ENCODE measurements at places on chromosomes 6 and 20.

DNA sequence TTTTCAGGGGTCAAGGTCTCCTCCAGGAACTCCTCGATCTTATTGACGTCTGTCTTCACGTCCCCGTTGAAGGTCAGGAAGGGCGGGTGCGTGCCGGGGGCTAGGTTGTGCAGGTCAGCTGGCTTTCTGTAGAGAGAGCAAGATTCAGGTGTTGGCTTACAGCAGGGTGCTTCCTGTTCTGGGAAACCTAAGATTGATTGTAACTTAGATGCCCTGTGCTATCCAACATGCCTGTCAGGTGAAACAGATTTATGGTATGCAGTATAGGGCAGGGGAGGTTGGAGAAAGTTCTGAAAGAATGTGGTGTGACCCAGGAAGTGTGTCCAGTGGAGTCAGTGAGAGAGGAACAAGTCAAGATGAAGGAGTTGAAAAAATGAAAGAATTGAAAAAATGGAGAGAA, 66.4 kb downstream of the CLIC5 start:
- no peak for DNase-seq

- no peak for DNase-seq
Observed at GRCh38 chr6:87756858-87757257, 54.8 kb upstream of the AKIRIN2 start.

DNA sequence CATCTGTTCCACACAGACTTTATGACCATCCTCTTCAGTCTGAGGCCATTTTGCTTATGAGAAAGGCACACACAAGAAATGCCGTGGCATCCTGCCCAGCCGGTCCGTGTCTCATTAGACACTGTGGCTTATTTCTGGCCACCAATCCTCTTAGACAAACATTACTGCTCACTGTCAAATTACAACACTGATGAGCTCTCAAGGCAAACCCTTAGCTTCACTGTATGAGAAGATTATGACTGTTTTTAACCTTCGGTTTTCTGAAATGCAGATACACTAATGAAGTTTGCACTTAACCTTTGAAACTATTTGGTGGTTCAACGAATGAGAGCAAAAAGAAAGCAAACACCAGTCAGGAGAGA, 50.5 kb upstream of the DST start:
- DNase-seq, result no peak

DNA sequence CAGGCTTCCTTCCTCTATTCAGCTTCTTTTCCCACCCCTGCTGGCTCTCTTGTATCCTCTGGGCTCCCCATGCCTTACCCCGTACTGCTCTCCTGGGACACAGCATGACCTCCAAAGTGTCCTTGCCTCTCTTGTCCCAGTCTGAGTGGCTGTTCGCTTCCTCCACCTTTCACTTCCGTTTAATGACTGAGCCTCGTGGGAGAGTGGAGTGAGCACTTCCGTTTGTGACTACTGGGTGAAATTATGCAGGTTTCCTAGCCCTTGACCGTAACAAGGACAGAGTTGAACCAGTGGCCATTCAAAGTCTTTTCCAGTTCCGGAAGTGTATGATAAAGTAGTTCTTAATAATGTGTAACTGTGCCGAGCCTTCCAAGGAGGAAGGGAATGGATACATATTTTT, 109.2 kb downstream of the ARID1B start:
- DNase-seq, result no peak

DNA sequence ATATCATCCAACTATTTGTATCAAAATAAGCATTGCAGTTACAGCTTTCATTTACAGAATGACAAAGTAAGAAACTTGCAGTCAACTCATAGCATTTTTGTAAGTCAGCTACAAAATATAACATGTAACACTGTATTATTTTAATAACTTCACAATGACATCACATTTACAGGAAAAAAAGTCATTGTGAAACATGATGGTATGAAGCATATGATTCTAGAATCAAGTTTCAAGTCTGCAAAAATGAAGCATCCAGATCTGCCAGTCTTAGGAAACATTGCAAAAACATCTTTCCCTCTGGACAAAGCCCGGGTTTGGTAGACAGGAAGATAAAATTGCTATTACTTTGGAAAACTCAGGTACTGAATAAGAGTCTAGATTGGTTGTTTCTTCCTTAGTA, 263.9 kb upstream of the NT5E start:
- DNase-seq, result no peak

DNA sequence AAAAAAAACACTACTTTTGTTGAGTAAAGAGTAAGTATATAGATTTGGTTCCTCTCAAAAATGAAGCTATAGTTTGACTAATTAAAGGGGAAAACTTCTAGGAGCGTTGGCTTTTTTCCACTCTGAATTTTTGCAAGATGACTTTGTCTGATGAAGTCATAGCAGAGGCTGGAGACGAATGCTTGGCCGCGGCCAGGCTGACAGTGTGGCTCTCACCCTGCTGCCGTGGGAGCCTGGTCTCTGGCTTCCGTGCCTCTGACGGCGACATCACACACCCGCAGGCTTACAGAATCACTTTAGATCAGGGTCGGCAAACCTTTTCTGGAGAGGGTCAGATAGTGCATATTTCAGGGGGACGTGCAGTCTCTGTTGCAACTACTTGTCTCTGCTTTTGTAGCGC, 145.0 kb downstream of the PHACTR3 start:
- DNase-seq, result no peak

DNA sequence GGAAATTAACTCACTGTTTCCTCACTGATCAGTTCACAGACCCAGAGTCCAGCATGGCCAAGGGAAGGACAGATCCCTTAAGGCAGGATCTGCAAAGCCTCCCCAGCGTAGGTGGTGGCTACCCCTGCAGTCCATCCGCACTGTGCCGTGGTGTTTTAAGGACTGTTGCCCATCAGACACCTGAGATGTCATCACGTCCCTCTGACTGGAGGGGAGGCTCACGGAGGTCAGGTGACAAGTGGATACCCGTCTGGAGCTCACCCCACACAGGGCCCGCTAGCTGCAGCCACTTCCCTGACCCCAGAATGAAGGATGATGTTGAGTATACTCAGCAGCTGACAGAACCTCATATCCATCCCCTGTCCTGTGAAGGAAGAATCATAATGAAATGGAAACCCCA, 161.8 kb upstream of the GGTLC1 start:
- no peak for DNase-seq

GRCh38 chr6:17482711-17483110, 89.3 kb downstream of the CAP2 start:
- DNase-seq, result no peak

DNA sequence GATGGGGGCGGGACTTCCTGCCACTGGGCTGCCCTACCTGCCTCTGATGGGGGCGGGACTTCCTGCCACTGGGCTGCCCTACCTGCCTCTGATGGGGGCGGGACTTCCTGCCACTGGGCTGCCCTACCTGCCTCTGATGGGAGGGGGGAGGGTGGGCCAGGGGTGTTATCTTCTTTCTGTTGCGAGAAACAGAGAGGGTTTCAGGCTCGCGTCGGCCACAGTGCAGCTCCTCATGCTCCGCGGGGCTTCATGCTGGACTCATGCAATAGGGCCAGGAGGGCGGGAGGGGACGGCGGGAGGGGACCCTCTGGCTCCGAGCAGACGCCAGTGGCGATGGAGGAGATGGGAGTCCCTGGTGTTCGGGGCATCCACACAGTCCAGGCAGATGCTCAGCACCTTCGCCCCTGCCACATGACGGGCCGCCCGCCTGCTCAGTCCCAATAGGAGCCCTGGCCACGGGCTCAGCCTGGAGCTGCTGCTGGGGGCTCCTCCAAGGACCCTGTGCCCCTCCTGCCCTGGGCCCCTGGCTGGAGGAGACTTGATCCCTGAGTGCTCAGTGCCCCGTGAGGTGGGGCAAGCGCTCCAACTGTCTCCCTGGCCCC, 48.8 kb upstream of the CHRNA4 start:
- no peak for DNase-seq

DNA sequence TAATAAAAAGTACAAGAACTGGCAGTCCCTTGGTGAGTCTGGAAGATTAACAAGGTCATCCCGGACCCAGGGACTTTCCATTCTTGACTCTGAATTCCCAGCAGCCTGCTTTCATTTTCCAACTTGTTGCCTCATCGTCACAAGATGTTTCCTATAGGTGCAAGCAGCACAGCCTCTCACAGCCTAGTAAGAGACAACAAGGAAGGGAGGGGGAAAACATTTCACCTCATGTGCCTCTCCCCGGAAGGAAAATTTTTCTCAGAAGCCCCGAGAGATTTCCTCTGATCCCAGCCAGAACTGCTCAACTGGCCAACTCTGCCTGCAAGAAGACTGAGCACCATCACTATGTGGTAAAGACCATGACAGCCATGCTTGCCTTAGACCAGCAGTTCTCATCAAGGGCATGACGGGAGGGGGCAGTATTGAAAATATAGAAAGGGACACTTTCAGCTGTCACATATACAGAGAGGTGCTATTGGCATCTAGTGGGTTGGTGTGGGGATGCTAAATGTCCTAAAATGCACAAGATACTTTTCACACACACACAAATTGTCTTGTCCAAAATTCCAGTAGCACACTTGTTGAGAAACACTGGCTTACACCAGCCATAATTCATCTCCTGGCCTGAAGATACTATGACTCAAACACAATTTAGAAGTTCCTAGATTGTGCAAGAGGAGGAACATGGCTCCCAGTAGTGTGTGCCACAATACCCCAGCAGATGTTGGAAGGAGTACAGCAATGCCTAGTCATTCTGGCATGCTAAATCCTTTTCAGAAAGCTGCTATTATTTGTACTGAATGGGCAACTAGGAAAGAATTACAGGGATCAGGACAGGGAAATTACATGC, 10.8 kb upstream of the WTAP start:
- no peak for DNase-seq

DNA sequence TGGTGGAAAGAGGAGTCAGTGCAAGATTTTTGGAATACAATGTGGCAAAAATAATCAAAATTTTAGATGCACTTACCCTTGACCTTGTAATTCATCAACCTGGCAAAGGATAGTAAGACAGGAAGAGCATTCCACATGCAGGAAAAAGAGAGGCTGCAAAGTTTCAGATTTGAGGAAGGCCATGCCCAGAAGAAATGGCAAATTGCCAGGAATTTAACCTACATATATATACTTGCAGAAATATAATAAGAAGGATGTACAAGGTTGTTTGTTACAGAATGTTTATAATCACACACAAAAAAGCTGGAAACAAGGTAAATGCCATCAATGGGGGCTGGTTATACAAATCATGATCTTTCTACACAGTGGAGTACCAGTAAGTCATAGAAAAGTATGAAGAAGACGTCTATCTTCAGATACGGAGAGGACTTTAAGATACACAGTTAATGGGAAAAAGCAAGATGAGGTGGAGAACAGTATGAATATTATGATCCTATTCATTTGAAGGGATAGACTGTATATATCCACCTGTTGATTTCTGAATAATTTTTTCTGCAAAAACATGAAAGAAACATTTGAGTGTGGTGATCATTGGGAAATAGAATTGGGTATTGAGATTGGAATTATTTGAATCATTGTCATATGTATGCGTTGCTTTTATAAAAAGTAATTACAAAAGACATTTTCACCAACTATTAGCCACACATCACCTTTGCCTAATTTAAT, 253.8 kb downstream of the TBC1D7 start:
- no peak for DNase-seq

DNA sequence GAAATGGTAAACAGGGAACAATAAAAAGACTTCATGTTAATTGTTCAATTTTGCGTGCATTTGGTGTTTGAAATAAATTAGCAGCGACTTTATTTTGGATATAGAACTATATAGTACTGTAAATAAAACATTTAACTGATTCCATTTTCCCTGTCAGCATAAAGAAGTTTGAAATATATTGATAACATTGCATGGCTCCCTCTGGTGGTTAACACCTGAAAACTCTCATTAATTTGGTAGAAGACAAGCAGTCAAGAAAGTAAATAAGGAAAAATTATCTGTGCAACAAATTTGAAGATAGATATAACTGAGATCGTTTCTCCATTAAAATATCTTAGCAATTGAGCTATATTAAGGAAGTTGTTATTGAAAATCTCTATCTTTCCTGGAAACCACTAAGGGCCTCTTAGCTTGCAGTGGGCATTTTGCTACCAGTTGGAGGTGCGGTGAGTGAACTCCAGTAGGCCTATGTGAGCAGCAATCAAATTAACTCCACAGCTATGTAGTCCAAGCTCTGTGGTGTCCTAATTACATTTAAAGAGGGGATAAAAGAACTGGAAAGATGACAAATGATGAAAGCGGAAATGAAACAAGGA, 435.7 kb upstream of the FKBP1C start:
- no peak for DNase-seq

- DNase-seq, result no peak
Observed at GRCh38 chr6:139753198-139753861, 378.9 kb upstream of the CITED2 start.

DNA sequence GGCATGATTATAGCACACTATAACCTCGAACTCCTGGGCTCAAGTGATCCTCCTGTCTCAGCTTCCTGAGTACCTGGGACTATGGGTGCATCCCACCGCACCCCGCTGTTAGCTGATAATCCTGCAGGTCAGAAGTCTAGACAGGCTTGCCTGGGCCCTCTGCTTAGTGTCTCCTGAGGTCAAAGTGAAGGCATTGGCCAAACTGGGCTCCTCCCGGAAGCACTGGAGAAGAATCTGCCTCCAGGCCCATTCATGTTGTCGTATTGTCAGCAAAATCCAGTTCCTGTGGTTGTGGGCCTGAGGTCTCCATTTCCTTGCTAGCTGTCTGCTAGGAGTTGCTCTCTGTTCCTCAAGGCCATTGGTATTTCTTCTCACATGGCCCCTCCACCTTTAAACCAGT, 6.3 kb upstream of the MROH8 start:
- peak; percentile 62 for DNase-seq

DNA sequence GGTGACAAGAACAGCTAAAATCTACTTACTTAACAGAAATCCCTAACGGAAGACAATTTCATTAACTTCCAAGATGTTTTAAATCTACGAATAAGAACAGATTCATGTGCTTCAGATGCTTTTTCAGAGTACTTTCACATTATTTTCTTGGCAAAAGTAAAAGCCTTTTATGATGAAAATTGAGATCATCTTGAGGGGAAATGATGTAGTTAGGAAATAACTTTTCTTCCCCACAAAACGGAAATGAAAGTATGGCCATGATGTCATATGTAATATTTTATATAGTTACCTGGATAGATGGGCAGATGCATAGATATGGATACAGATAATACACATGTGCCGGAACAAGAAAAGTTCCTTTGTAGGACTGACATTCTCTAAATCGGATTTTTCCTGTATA, 32.8 kb downstream of the SASH1 start:
- DNase-seq, result no peak

GRCh38 chr6:27439371-27439770, 33.5 kb downstream of the ZNF184 start:
- no peak for DNase-seq

DNA sequence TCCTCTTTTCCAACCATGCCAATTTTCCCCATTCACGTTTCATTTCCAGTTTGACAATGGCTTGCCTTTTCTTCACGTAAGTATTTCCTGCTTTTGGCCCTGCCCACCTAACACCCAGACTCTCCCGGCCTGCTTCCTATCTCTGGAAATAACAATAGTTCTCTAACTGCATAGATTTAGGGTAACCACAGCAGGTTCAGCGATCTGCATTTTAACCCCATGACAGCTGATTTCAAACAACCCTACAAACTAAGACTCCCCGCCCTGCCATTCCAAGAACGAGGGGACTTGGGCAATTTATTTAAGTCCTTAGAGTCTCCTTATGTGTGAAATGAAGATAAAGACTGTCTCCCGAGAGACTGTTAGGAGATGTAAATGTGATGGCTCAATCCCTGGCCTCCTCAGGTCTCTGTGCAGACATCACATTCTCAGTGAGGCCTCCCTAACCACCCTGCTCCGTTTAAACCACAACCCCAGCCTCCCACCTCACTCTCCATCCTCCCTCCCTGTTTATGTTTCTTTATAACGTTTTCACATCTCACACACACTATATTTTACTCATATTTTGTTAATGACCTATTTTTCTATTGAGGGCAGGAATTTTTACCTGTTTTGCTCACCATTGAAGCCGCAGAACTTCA, 134.8 kb downstream of the GJA10 start:
- no peak for DNase-seq
